EL (cell line): ENCODE measurements at places on chromosomes 1 and 21.

DNA sequence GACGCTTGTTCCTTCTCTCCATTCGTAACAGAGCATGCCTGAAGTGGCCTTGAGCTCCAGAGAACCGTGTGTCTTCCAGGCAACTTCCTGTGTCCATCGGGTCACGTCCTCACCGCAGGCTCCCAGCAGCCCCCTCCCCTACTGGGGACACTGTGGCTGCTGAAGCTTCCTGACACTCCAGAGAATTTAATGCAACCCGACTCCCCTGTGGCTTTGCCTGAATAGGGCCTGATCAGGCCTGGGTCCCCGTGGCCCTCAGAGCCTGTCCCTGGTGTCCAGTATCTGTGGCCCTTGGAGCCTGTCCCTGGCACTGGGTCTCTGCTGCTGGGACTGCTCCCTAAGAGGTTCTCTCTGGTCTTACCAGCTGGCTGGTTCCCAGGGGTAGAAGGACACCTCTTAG is 219.7 kb upstream of the VAMP3 start:
- DNase-seq: no peak

- no peak for DNase-seq
These were observed 345.4 kb upstream of the NCAM2 start for GRCh38 chr21:20652846-20653245.

GRCh38 chr1:59685101-59685500 is 129.6 kb upstream of the HOOK1 start:
- no peak for DNase-seq

DNA sequence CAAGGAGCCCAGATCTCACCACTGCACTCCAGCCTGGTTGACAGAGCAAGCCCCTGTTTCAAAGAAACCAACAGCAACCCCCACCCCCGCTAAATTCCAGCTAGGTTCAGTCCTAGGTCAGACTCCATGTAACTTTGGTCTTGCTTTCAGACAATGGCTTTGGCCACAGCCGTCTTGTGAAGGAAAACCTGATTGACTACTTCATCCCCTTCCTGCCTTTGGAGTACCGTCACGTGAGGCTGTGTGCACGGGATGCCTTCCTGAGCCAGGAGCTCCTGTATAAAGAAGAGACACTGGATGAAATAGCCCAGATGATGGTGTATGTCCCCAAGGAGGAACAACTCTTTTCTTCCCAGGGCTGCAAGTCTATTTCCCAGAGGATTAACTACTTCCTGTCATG is 12.9 kb downstream of the TOR3A start:
- no peak for DNase-seq

GRCh38 chr1:233300326-233300725 is 4.8 kb upstream of the PCNX2 start:
- no peak for DNase-seq

DNA sequence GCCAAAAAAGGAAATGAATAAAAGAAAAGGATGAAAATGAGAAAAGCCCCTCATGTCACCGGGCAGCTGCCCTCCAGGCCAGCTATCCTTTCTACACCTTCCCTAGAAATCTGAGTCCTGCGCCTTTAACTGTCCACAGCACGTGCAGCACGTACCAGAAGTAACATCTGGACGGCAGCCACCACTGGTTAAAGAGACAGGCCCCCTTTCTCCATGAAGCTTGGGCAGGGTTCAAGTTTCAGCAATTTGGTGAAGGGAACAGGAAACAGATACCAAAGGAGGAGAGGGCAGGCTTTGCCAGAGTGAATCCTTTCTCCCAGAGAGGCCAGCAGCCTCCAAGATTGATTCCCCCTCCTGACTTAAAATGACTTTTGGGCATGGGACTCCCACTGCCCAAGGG is 3.6 kb upstream of the KIAA2013 start:
- DNase-seq: peak; percentile 89

- peak; percentile 10 for DNase-seq
These were observed 513.2 kb downstream of the COL11A1 start for GRCh38 chr1:102595106-102595505.

DNA sequence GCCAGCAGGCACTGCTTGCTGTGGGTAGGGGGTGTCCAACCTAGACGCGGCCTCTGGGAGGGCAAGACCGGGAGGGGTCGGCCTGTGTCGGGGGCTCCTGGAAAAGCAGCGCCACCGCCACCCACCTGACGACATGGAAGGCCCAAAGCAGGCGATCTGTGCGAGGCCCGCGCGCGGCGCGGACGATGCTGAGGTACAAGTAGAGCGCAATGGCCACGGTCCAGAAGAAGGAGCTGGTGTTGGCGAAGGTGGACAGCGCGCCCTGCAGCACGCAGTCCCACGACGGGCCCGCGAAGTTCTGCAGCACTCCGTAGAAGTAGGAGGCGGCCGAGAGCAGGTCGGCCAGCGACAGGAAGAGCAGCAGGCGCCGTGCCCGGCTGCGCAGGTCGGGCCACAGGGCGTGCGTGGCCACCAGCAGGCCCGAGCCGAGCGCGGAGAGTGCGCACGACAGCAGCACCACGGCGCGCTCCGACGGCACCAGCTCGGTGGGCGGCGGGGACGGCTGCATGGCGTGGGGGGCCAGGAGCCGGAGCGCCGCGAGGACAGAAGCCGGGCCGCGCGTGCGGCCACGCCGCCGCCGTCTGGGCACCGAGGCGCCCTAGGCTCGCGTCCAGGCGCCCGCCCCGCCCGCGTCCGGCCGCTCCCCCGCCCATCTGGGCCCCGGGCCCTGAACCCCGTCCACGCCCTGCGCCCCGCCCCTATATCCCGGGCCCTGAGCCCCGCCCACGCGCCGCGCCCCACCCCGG is at the start of gene GPR157:
Gene GPR157 (minus strand): TSS at position 583 of the 746 bp plus-strand sequence. CDS start 75 bp downstream, at position 508.
- peak; percentile 84 for DNase-seq

DNA sequence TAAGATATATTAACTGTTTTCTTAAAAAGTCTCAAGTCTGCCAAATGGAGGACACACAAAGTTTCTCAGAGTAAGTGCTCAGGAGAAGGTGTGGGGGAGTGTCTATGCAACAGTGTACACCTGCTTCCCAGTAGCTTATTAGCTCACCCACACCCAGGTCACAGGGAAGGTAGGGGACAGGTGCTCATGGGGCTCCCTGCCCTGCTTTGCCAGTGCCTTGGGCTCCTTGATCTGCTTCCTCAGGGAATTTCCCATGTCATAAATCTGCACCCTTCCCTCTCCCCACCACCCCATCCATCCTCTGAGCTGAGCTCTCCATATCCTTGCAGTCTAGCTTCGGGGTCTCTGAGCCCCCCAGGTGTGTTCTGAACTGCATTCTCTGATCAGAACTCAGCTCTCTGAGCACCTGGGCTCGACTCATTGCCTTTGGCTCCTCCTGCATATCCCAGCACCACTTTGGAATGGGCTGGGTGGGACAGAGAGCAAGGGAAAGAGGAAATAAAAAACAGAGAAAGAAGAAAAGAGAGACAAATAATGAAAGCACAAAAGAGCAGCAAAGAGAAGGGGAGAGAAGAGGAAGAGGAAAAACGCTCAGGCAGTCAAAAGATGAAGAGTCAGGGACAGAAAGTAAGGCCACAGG is 87.0 kb upstream of the ATP1B1 start:
- no peak for DNase-seq

- no peak for DNase-seq
These were observed 63.3 kb downstream of the LHX9 start for GRCh38 chr1:197980457-197980856.

- DNase-seq: no peak
These were observed 71.6 kb upstream of the TRAPPC10 start for GRCh38 chr21:43940329-43941050.

DNA sequence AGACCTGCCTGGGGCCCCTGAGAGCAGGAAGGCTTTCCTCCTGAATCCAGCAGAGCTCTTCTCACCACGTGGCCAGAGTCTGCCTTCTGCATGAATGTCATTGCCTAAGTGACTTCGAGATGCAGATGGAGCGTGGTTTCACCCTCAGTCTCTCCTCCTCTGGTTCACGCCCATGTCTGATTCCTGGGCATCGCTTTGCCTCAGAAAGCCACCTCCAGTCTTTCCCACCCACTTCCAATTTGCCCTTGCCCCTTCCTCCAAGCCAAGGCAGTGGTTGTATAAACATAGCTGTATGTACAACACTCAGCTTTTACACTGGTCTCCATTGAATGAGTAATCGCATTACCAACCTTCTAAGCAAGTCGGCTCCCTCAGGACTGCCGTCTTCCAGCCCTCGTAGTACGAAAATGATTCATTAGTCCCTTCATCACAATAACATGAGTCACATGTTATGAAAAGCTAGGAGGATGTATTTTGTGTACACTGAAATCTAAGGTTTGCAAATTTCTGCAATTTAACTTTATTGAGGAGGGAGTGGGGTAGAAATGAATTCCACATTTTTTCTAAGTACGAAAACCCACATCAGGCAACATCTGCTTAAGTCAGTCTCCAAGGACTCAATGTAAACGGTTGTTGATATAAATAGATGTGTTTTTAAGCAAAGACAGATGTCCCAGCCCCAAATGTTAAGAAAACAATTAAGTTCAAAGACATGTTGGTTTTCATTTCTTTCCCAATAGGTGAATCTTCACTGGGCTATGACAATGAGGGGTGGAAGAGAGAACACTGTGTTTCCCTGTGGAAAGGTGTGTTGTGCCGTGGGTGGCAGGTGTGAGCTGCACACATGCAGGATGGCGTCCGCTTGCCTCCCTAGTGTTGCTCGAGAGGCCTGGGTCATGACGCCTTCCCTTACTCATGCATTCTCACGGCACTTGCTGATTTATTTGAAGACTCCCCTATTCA is 32.3 kb upstream of the ETS2 start:
- peak; percentile 93 for DNase-seq

DNA sequence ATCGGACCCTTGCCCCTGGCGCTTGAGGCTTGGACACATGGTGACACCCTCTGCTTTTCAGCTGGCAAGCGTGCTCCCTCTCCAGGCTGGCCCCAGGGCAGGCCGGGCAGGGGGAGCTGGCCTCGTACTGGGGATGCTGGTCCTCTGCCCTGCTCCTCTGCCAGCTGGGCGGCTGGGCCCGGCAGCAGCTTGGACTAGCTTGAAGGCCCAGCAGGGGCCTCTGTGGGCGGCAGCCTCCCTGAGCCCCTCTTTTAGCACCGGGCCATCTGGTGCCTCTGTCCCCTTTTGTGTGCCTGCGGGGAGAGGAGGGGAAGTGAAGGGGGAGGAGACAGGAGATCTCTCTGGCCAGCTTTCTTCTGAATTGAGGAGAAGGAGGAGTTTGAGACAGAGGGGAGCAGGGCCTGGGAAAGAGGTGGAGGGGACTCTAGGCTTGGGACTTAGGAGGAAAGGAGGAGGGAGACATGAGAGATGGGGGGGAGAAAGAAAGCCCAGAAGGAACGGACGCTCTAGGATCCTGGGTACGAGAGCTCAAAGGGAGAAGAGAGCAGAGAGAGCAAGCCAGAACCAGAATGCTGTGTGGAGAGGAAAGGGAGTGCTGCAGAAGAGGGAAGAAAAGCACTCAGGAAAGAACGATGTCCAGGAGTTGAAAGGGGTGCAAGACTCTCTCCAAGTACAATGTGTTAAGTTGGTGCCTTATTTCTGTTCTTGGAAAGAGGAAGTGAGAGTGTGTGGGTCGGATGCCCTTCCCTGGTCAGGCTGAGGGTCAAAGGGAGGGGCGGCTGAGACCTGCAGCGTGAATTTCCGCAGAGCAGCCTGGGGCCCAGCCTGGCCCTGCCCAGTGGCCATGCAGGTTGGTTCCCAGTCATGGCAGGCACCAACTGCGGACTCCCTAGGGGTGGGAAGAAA is 40.3 kb downstream of the IER5 start:
- no peak for DNase-seq

DNA sequence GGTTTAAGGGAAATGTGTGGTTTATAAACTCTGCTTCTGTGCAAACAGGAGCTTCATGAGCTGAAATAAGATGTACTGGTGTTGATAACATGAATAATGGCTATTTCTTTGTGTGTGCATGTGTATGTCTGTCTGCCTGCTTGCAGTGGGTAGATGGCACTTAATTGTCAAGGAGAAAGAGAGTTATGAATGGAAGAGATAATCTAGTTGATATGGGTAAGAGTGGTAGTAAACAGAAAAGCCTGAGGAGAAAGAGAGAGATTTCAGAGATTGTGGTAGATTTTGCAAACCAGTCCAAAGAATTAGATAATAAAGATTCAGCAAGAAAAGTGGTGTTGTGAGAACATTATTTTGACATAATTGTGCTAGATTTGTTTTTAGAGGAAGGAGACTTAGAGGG is 7.7 kb downstream of the SUCO start:
- no peak for DNase-seq
